ENCODE measurements at places on chromosomes 1 and 21. TPM values are rescaled to one million over a fixed set of nuclear protein-coding genes. Genes with fewer than 3 reads are reported as not detected.

Gene CRP
- not detected for total RNA-seq

Gene GCSAML
- not detected for total RNA-seq

Gene LHX4
- 0.14 TPM for total RNA-seq

Gene LCE3D
- not detected for total RNA-seq

- no peak for DNase-seq
Measured at GRCh38 chr1:39898648-39899603, 2.8 kb downstream of the MYCL start.

DNA sequence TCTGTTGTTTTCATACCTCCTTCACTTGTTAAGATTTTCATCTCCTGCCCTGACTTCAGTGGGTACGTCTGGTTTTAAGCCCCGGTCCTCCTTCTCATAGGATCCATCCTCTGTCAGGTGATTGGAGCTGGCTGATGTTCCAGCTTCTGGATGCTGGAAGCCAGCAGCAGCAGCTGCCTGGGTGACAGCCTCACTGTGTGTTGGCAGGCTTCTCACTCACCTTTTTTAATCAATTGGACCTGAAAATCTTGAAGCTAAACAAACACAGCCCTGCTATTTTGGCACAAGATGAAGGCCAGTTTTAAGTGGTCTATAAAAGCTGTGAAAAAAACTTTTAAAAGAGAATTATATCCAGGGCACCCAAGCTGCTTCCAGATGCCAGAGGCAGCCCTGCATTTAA lies 181.0 kb downstream of the DISC1 start:
- no peak for DNase-seq

DNA sequence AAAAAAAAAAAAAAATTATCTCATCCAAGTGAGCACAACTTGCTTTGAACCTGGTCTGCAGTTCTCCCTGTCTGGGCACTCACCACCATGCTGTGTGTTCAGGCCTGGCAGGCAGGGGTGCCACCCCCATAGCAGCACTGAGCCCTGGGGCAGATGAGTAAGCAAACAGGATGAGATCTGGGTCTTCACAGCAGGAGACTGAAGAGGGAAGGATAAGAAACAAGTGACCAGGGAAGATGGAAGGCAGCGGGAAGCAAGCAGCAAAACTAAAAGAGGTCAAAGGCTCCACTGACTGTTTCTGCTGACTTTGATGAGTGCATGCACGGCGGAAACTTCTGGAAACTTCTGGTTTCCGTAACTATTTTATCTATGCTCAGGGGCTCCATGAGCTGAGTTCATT lies 133.5 kb upstream of the SOD1 start:
- DNase-seq, result no peak

Measured in epithelial cell of proximal tubule (primary cell).